Activated T-cell treated with anti-CD3 and anti-CD28 coated beads for 1 hour (primary cell): ENCODE measurements at places on chromosomes 4 and X.

DNA sequence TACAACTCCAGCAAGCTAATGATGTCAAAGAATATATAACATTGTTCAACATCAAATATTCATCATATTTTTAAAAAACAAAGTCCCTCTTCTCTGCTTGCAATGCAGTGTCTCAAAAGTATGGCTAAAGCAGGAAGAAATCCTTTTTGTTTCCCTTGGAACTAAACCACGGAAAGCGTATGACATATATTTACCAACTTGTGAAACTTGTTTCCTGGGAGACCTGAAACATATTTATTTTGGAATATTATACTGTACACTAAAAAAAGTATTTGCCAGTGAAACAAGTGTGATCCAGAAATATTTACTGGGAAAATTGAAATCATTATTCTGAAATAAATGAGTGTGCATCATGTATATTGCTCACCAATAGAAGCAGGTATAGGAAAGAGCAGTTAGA is 156.0 kb upstream of the ANKRD50 start:
- no peak for DNase-seq

GRCh38 chrX:113594123-113594841 is 753.7 kb upstream of the AMOT start:
- no peak for DNase-seq

DNA sequence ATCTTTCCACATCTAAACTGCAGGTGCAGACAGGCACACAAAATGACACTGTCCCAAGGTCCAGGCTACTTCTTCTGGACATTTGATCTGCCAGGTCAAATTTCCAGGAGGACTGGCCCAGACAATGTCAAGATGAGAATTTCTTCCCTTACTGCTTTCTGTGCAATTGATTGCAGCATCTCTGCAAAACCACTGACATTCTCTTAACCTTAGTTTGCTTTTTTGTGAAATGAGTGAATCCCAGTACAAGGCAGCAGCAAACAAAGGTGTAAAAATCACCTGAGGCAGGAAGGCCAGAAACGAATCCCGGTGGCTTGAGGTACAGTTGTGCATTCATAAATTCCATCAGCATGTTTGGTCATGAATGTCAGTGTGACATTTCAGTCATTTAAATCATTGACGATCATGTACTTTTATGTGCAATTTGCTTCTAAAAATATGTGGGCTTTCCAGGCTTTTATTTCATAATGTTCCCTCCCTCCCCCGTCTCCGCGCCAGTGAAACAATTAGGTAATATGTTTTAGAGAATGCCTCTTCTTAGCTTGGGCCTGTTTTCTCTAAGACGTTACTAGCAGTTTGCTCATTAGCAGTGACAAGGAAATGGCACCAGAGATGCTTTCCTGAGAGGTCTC is 39.1 kb downstream of the NHS start:
- no peak for DNase-seq

DNA sequence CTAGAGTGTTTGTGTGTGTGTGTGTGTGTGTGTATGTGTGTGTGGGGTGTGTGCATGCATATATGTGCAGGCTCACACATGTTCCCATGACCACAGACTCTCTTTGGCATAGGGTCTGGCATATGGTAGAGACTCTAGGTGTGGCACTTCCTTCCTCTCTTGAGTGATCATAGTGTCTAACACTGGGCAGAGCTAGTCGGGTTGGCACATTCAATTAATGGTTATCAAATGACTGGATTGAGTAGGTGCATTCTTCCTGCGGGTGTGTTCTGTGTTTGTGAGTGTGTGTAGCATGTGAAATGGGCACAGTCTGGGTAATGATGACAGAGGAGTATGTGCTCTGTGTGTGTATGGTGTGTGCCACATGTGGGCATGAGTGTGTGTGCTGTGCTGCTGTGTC is 106.5 kb downstream of the EFNB1 start:
- no peak for DNase-seq

DNA sequence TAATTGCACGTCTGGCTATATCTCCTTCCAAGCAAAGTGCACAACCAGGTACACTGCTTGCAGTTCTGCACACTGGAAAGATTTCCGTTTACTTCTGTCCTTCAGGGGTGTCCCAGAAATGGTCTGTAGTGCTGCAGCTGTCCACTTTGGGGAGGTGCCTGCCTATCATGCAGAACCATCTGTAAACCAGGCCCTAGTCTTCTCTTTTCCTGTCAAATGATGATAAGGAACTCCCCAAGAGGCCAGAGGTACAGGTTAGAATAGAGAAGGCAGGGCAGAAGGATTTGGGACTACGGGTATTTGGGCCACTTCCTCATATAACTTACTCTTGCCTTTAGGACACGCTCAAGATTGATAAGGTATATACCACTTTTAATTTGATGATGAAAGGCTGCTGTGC is 746.9 kb downstream of the FAT4 start:
- no peak for DNase-seq

DNA sequence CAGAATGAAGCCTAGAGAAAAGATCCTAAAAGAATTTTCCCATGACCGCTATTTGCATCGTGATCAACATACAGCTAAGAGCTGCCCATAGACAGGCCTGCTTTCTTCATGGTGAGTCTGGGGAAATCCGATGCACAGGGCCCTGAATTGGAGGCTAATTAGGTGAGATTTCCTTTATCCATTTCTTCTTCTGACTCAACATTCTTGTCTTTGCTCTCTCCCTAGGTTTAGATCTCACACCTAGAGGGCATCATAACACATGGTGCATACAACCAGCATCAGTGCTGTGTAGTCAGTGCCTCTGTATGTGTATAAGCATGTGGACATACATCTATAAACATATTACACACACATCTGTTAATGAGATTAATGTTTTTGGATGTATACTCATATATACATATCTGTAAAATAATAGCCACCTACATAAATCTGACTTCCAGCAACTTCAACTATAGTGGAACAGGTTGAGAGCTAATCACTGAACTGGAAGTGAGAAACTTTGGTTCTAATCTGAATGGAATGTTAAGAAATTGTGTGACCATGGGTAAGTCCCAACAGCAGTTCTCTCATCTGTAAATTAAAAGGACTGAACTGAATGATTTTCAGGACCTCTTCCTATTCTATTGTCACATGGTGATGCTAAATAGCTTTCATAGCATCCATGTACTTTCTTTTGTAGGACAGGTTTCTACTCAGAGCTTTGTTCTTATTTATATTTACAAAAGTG is 17.5 kb downstream of the GATB start:
- no peak for DNase-seq

DNA sequence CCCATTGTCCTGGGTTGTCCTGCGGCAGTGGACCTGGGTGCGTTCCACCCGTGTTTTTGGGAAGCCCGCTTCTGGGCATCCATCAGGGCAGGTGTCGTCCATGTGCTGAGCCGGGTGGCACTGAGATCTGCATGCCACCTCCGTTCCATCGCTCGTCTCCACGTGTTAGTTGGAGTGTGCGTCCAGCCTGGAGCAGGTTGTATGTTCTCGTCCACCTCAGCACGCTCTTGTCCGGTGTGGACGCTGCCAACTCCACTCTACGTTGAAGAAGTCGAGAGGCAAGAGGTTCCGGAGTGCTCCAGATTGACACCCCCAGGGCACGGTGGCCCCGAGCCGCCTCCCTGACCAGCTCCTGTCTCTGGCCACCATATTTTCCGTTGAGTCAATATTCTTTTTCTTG is 33.9 kb downstream of the PCGF3 start:
- DNase-seq: no peak

- DNase-seq: no peak
Measured at GRCh38 chr4:91621446-91621845, 682.3 kb upstream of the GRID2 start.

DNA sequence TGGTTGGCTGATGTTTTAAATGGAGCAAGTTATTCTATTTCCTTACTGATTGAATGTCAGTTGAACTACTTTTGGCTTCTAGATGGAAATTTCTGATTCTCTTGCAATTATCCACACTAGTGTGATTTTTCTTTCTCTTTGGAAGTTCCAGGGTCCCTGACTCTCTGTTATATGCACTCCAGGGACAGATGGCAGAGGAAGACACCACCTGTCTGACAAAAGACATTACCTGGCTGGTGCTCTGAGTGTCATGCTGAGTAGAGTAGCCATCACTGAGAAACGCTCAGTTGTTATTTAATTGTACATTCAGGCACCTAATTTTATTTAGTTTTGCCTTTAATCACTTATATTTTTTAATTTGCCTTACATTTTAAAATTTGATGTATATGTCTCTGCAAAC is 105.4 kb upstream of the TLL1 start:
- no peak for DNase-seq

DNA sequence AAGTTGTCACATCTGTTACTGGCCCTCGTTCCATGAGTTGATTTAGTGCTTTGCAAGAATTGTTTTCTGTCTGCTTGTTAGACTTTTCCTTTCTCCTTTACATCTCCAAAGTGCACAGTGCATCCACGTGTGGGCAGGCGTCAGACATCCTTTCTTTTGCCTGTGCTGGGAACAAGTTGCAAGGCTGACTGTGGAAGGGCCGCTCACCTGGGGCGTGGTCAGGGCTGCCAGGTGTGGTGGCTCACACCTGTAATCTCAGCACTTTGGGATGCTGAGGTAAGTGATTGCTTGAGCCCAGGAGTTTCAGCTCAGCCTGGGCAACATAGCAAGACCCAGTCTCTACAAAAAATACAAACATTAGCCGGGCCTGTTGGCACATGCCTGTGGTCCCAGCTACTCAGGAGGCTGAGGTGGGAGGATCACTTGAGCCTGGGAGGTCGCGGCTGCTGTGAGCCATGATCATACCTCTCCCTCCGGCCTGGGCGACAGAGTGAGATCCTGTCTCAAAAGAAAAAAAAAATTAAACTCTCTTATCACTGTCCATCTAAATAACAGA is 46.2 kb downstream of the RGS12 start:
- DNase-seq: no peak

DNA sequence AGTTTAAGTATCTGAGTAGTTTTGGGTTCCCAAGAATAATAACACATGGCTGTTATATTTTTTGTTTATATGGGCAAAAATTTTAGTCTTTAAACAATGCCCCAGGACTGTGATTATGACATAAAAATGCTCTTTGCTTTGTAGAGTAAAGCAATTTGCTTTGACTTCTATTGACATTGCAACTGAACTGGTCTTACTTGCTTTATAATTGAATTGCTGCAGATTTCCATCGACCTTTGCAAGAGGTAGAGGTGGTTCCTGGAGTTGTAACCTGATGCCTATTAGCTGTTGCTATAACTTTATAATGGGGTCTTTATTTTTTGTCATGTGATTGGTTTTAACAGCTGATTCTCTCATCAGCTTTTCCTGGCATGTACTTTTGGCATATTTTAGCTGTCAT is 302.9 kb downstream of the ARHGAP10 start:
- DNase-seq: no peak

DNA sequence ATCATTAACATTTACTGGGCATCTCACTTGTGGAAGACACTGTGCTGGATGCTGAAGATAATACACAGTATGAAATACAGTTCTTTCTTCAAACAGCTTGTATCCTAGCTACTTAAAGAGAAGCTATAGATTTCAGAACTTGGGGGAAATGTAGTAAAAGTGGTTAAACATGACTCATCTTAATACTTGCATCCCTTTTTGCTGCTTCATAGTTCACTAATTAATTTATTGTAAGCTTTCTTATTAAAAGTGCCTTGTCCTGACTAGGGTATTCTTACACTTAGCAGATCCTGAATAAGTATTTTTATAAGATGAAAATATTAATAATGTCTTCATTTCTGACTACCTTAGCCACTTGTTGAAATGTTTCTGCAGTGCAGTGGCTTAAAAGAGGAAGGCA is 132.8 kb upstream of the STIM2 start:
- no peak for DNase-seq

- DNase-seq: no peak
Measured at GRCh38 chr4:6308899-6309643, 39.4 kb downstream of the WFS1 start.

GRCh38 chr4:5711479-5712184 is 631 bp downstream of the EVC start:
- DNase-seq: no peak

- no peak for DNase-seq
Measured at GRCh38 chr4:68907245-68907644, 44.4 kb downstream of the UGT2A3 start.

DNA sequence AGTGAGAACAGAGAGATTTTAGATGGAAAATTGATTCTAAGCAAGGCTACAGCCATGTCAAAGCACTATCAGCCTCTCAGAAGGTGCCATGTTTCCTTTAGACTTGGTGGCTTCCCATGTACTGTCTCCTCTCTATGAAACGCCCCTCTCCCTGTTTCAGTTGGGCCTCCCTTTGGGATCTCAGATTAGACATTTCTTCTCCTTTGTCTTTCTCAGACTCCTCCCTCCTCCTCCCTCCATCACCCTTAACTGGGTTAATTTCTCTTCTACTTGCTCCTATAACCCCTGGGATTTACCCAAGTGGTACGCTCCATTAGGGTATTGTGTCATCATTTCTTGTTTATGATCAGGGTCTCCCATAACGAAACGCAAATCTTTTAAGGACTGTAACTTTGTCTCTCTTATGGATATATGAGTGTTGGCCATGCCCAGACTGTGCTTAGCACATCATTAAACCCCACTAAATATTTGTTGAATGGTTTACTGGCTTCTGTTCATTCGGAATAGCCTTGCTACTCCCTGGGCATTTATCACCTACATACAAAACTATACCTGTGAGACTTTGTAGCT is 106.8 kb downstream of the FAM9B start:
- DNase-seq: no peak

GRCh38 chr4:152004801-152005200 is 244.0 kb upstream of the GATB start:
- no peak for DNase-seq

- no peak for DNase-seq
Measured at GRCh38 chr4:70619778-70620177, 8.8 kb upstream of the ENAM start.

DNA sequence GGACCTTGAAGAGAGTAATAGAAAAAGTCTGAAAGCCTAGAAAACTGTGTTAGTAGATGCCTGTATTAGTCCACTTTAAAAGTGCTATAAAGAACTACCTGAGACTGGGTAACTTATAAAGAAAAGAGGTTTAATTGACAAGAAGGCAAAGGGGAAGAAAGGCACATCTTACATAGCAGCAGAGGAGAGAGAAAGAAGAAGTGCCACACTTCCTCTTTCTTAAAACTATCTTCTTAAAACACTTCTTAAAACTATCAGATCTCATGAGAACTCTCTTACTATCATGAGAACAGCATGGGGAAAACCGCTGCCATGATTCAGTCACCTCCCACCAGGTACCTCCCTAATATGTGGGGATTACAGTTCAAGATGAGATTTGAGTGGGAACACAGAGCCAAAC is 18.8 kb upstream of the COL25A1 start:
- no peak for DNase-seq

DNA sequence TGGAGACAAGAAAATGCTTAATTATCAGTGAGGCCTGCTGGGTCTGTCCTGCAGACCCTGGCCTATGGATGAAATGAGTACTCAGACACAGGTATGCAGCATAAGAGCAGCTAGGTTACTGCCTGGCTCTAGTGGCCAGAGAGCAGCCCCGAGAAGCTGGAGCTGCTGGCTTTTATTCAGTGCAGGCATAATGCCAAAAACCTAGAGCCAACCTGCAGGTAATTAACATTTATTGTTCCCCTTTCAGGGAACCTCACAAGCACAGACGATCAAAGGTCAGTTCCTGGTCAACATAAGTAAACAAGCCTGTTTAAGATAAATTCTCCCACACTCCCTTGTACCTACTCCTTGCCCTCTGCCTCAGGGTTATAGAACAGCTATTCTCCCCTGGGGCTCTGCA is 13.3 kb downstream of the IDS start:
- DNase-seq: no peak

GRCh38 chrX:50813843-50814661 is at the start of gene SHROOM4:
Gene SHROOM4, minus strand, starts transcription at chrX:50814194. Its CDS starts 176 bp downstream, at chrX:50814018.
- no peak for DNase-seq
